ENCODE measurements at places on chromosomes 13 and 19.
A peak's percentile ranks its signal among the peaks of the same experiment; 100 is the strongest.

DNA sequence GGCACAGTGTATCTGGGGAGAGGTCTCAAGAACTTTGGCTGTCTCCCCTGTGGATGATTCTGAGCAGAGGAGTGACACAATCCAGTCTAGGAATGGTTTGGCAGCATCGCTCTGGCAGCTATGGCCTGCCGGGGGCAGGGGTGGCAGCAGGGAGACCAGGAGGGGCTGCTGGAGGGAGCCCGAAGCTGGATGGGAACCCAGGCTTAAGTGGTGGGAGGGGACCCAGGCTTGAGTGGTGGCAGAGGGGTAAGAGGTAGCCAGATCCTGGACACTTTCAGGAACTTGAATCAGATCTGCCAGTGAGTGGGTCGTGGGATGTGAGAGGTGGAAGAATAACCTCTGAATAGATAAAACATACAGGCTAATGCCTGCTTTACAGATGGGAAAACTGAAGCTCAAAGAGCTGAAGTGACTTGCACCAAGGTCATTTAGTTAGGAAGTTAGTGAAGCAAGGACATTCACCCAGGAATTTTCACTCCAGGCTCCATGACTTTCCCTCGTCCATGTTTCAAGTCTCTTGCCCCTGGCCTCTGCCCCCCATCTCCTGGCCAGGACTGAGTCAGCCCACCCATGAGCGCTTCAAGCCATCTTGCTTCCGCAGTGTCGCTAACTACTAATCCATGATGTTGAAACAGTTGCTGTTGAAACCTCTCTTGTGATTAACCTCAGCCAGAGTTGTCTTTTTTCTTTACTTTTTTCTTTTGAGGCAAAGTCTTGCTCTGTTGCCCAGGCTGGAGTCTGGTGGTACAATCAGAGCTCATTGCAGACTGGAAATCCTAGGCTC, 29.9 kb upstream of the C1QTNF9 start:
- no peak for DNase-seq

DNA sequence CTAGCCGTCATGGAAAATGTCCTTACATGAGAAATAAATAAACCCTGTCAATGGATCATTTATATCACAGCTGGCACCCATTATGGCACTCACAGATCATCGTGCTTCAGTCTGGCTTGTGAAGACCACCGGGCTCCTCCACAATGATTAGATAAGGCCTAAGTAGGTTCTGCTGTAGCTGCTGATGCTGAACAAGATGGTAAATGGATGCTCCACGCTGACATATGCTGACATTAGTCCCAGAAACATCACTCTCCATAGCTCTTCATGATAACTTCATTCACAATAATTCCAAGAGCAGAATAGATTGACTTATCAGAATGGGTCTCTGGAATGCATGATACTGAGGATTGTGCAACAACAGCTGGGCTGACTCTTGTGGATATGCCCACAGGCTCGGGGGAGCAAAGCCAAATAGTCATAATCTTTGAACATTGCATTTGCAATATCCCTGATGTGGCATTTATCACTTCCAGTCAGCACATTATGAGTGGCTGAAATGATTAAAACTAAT, 63.8 kb upstream of the RXFP2 start:
- DNase-seq: no peak

- DNase-seq: peak; percentile 37
These were observed 426 bp downstream of the MYO9B start for GRCh38 chr19:17075864-17076542.

- DNase-seq: no peak
These were observed 218.9 kb downstream of the LACC1 start for GRCh38 chr13:44098559-44098958.

DNA sequence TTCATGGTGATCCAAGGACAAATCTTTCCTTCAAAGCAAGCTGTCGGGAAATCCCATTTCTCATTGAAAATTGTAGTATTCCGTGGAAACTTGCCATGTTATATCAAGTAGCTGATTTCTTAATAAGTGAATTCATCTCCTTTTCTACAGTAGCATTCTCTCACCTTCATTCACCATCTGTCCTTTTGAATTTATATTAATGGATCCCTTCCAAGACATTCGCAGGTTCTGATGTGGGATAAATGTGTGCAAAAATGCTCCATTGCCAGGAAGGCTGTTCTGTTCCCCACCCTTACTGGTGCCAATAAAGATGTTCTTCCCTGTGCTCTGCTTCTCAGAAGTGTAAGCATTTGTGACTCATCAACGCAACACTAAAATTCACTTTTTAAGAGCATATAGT, 36.2 kb downstream of the AMER2 start:
- DNase-seq: no peak

DNA sequence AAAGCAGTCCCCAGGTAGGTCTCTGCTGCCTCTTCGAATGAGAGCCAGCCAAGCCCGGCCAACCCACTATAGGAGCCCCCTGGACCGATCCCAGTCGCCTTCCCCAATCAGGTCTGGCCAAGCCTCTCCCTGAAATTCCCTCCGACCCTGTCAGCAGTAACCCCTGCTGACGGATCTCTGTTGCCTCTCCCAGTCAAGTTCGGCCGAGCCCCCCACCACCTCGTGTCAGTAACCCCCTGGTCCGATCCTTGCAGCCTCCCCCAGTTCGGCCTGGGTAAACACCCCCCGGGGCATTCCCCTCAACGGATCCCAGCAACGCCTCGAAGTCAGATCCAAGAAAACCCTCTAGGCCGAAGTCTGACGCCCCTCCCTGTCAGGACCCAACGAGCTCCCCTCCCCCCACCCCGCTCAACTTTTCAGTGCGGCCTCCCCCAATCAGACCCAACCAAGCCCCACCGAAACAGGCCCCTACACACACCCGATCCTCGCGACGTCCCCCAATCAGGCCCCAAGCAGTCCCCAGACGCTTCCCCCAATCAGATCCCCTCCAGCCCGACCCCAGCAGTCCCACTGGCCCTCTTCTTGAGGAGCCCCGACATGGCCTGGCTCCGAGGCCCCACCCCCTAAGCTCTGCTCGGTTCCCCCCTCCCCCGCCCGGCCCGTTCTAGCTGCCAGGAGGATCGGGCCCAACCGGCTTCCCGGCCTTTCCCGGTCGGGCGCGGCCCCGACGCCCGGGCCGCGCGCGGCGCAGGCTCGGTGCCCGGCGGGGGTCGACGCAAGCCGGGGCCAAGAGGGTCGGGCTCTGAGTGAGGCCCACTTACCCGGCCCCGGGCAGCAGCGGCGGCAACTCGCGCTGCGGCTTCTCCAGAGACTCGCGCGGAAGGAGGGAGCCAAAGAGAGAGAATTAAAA, 1.8 kb downstream of the TNPO2 start:
- peak; percentile 69 for DNase-seq
